Sciatic nerve (tissue), 2 donors: ENCODE measurements at places on chromosomes 5 and 9. TPM values are rescaled to one million over a fixed set of nuclear protein-coding genes. Genes with fewer than 3 reads are reported as not detected.

Gene LCN1
- total RNA-seq, result not detected

DNA sequence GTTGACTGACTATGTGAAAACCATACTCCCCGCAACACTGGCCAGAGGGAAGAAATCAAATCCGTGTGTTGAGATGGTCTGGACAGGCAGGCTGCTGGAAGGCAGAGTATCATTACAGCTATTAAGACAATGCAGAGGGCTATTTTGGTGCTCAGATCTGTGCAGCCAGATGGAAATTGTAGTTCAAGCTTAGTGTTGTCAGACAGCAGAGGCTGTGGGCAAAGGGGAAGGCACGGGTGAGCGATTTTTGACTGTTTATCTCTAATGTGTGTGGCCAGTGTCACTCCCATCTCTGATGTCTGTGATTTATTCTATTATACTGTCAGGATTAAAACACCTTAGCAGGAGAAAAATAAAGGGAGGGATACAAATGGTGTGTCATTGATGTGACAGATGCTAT, 984.4 kb upstream of the WWC1 start:
- no peak for DNase-seq

GRCh38 chr5:75574791-75575190, 36.5 kb upstream of the ANKDD1B start:
- DNase-seq, result no peak

DNA sequence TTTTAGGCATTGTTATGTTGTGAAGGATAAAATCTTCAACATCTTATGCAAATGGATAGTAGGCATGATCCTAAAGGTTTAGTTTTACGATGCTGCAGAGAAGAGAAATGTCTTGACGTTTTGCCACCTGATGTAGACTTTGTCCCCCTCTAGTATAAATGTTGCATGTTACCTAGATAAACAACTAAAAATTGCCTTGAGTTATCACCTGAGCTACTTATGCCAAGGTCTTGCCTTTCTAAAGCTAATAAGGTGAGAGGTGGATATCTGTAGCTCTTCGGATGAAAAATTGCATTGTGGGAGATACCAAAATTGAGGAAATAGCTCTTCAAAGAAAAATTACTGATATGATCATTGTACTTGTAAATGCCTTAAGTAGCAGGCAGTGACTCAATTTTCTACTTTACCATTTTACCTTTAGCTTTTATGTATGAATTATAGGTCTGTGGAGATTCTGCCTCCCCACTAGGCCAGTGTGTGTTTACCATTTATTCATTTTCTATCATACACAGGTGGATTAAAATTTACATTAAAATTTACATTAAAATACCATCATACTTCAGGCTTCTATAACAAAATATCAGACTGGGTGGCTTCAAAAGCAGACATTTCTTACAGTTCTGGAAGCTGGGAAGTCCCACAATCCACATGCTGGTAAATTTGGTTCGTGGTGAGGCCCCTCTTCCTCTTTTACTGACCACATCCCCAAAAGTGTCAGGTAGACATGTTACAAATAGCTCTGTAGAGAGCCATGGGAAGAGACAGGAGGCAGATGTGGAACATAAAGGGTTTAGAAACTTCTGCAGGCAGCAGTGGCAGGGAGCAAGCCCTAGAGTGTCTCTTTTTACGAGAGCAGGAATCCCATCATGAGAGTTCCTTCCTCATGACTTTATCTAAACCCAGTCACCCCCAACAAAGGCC, 100.7 kb upstream of the ERBIN start:
- no peak for DNase-seq

- no peak for DNase-seq
Measured at GRCh38 chr5:127943061-127943371, 140.6 kb upstream of the SLC12A2 start.

GRCh38 chr5:6772886-6773285, 59.7 kb downstream of the TENT4A start:
- DNase-seq, result no peak
